ENCODE measurements at places on chromosomes 4 and X.

- DNase-seq: no peak
Measured at GRCh38 chr4:155570661-155571060, 96.0 kb upstream of the GUCY1A1 start.

DNA sequence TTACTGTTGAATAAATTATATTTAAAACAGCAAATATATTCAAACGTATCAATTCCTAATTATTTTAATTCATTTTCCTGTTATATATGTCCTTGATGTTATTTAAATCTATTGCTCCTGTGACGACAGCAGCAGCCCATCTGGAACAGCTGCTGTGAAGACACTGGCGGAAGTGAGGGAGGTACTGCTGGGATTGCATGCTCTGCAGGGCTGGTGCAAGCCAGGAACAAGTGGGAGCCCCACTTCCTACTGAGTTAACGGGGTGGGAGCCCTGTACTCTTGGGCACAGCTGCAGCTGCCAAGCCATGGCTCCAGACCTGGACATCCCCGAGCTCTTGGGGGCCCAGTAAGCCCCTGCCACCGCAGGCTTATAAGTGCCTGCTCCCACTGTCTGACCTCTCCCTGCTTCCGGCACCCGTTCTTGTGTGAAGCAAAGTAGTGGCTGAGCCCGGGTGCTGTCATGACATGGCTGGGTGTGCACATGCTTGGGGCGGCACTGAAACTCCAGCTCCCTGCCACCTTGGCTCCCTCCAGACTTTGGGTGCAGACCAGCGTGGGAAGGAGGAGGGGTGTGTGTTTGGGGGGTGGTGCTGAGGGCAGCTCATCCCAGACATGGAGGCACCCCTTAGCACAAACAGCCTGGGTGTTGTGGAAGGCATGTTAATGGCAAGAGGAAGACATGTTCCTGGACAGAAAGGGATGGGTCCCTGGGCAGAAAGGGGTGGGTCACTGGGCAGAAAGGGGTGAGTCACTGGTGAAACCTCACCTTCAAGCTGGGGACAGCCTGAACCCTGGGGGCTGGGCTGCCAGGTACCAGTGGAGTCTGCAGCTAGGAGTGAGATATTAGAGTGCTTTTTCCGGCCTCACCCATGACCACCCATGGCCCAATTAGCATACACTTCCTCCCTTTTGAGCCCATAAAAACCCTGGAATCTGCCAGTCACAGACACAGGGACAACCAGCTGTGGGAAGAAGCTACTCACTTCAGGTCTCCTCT lies 1981.3 kb upstream of the IGFBP7 start:
- no peak for DNase-seq

DNA sequence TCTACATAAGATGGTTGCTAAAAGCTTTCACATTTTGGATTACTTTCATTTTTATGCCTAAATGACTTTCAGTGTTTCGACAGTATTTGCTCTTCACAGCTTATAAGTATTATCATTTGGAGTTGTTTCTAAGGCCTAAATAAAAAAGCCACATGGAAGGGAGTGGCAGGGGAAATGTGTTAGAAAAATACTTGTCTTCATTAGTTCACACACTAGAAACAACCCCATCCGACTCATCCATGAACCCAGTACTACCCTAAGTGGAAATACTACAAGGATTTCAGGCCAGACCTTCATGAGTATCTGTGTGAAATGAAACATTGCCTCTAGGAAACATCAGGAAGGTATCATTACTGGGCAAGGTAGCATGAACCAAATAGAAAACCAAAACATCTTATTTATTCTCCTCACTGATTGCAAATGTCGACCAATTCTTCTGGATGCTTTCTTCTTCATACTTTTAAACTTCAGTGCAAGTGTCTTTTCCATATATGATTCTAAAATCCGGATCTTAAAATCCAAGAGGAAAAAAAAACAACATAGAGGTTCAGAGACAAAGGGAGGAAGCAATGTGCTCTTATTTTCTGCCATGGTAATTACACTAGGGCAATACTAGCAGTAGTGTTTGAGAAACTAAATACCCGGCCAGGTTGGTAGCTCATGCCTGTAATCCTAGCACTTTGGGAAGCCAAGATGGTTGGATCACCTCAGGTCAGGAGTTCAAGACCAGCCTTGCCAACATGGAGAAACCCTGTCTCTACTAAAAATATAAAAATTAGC lies 349.4 kb downstream of the ARHGAP24 start:
- DNase-seq: no peak

DNA sequence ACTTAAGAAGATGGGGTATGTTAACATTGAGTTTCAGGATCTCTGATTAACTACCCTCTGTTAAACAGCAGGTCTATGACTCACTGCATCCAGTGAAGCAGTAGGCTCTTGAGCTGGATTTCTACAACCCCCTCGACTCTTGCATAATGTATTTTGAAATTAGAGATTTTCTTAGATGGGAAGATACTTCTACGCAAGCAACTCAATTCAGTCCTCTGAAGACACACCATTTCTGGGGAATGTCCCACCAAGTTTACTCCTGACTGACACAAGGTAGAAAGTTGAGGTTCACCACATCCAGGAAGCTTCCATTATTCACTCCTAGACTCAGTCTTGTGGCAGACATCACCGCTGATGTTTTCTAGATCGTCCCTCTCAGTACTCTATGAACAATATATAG lies 12.9 kb downstream of the PALLD start:
- DNase-seq: no peak

GRCh38 chrX:143081231-143081630 lies 55.5 kb downstream of the SPANXN4 start:
- DNase-seq: no peak

DNA sequence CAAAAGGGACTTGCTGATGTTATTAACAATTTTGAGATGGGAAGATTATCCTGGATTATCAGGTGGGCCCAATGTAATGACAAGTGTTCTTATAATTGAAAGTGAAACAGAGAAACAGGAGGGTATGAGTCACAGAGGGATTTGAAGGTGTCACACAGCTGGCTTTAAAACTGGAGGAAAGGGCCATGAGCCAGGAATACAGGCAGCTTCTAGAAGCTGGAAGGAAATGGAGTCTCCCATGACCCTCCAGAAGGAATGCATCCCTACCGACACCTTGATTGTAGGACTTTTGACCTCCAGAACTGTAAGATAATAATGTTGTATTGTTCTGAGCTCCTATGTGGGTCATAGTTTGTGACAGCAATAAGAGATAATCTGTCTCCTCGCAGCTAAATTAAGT lies 98.0 kb upstream of the STIM2 start:
- DNase-seq: no peak

Measured in hematopoietic multipotent progenitor cell (in vitro differentiated cells).